ENCODE measurements at places on chromosomes 5 and 9. TPM values are rescaled to one million over a fixed set of nuclear protein-coding genes. Genes with fewer than 3 reads are reported as not detected.

The MARCOL gene
- not detected for polyA plus RNA-seq

The MYMK gene
- polyA plus RNA-seq = not detected

The DIPK1B gene
- 33.8 TPM for polyA plus RNA-seq

The HOMER1 gene
- 22.0 TPM for polyA plus RNA-seq

The GPR151 gene
- not detected for polyA plus RNA-seq

The CARTPT gene
- polyA plus RNA-seq = not detected

The S100Z gene
- polyA plus RNA-seq = 0.14 TPM

The LCN2 gene
- polyA plus RNA-seq = 1.1 TPM

The GLRX gene
- polyA plus RNA-seq = 59.9 TPM

The SPINK4 gene
- not detected for polyA plus RNA-seq

The ADGRD2 gene
- polyA plus RNA-seq = 0.07 TPM

The LOX gene
- polyA plus RNA-seq = 40.9 TPM

The UBE2QL1 gene
- polyA plus RNA-seq = 1.2 TPM

The KIF4B gene
- polyA plus RNA-seq = 0.18 TPM

The CNTNAP3 gene
- 7.6 TPM for polyA plus RNA-seq

The NXNL2 gene
- 2.1 TPM for polyA plus RNA-seq

The FAM114A2 gene
- polyA plus RNA-seq = 32.2 TPM

The BTNL3 gene
- 0.13 TPM for polyA plus RNA-seq

The SLC25A48 gene
- 2.8 TPM for polyA plus RNA-seq

The CCL27 gene
- polyA plus RNA-seq = 0.41 TPM

The PCDHGB3 gene
- 2.9 TPM for polyA plus RNA-seq

All from left renal cortex interstitium (tissue), 4 donors.